Cortex of kidney (tissue), 1 donor: ENCODE measurements at places on chromosomes 12 and 14.

GRCh38 chr12:129202109-129202814, 349.0 kb downstream of the GLT1D1 start:
- no peak for DNase-seq

DNA sequence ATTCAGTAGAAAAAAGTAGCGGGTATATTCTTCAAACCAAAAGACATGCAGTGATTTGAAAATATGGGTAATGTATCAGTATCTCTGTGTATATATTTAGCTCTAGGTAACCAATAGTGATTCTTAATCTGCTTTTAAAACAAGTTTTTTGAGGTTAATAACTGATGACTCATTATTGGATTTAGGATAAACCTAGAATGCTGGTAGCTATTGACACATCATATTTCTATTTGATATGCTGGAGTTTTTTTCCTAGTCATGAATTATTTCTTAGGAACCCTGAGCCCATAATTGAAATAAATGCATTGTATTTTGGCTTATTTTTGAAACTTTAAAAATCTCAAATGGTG, 15.5 kb downstream of the ARF6 start:
- no peak for DNase-seq

- DNase-seq, result no peak
Observed at GRCh38 chr12:60176891-60177290, 581.1 kb downstream of the SLC16A7 start.

- no peak for DNase-seq
Observed at GRCh38 chr14:91847693-91848092, 19.6 kb downstream of the TC2N start.

DNA sequence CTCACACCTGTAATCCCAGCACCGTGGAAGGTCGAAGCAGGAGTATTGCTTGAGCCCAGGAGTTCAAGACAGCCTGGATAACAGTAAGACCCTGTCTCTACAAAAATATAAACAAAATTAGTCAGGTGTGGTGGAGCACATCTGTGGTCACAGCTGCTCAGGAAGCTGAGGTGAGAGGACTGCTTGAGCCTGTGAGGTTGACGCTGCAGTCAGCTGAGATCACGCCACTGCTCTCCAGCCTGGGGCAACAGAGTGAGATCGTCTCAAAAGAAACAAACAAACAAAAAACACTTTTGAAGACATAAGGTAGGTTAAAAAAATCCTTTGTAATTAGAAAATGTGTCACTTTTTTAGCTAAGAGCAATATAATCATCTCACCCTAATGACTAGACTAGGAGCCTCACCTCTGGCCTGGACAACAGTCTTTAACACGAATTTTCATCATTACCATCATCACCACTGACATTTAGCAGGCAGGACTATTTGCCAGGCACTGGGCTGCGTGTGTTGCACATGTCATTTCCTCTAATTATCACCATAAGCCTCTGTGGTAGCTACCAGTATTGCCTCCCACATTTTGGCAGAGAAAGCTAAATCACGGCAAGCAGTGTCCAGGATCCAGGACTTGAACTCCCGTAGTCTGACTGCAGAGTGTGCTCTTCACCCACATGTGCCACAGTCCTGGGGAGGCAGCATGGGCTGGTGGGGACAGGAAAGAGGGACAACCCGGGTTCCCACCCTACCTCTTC, 4.6 kb upstream of the SYCP3 start:
- no peak for DNase-seq

- DNase-seq, result no peak
Observed at GRCh38 chr12:25723336-25723735, 170.3 kb upstream of the LMNTD1 start.
